Right atrium auricular region (tissue), 2 donors: ENCODE measurements at places on chromosomes 5 and 9.

DNA sequence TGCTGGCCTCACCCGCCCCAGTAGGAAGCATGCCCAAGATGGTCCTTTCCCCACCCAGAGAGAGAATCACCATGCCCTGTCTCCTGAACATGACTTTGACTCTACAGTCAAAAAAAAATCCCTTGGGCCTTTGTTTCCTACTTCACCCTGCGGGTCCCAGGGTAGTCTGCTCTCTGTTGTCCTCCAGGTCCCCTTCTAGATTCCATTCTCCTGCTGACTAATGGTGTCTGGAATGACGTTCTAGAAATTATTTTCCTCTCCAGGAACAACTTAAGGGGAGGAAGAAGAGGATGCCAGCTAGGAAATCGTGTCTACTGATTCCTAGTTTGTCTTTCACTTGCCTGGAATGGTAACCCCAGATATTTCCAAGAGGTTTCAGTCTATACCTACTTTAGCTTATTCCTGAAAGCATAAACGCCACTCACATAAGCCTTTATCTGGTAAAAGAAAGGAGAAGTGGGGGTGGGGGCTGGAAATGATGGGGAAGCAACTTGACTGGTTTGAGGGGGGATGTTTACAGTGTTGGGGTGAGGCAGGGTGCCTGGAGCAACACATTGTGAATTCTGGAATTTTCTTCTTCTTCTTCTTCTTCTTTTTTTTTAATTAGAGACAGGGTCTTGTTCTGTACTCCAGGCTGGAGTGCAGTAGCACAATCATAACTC is 93.9 kb downstream of the SNX18 start:
- no peak for DNase-seq

DNA sequence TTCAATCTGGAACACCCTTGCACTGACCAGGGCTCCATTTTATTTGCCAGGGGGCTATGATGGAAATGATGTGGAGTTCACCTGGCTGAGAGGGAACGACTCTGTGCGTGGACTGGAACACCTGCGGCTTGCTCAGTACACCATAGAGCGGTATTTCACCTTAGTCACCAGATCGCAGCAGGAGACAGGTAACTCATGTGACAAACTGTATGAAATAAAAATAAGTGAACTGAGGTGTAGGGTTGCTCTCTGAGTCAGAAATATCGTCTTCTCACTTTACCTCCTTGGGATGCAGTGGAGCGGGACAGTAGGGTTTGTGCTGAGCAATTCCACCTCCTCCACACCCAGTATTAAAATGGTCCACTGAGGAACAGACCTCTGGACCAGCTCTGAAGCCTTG is 22.1 kb downstream of the GABRP start:
- DNase-seq: no peak

GRCh38 chr5:84436866-84437265 is 52.2 kb upstream of the EDIL3 start:
- DNase-seq: no peak

- DNase-seq: no peak
Observed at GRCh38 chr9:109478051-109478563, 20.0 kb downstream of the PTPN3 start.

- DNase-seq: no peak
Observed at GRCh38 chr5:18216016-18216415, 581.8 kb downstream of the TAF11L14 start.

DNA sequence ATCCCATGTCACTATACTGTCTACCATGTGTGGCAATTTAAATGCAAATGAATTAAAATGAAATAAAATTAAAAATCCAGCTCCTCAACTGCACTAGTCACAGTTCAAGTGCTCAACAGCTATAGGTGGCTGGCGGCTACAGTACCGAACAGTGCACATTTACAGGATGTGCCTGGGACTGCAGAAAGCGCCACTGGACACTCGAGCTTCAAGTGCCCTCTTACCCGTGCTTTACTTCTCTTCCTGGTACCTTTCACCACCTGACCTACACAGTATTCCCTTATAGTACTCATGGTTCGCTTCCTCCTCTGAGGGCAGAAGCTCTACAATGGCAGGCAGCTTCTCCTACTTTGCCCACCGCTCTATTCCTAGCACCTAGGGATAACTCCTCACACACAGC is 166.6 kb downstream of the FANCC start:
- no peak for DNase-seq

DNA sequence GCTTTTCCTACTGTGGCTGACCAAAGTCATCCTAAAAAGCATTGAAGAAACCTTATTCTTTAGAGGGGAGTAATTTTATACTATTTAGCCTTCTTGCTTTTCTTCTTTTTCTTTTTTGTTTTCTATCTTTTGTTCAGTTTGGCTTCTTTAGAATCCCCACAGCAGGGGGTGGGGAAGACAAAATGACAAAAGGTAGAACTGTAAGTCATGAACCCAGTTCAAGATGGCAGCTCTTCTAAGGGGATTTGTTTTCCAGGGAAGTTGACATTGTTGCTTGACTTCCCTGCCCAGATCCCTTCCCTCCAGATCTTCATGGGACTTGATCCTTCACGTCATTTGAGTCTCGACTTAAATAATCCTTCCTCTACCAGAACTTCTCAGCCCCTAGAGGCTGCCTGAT is 692.4 kb upstream of the DMAC1 start:
- no peak for DNase-seq

DNA sequence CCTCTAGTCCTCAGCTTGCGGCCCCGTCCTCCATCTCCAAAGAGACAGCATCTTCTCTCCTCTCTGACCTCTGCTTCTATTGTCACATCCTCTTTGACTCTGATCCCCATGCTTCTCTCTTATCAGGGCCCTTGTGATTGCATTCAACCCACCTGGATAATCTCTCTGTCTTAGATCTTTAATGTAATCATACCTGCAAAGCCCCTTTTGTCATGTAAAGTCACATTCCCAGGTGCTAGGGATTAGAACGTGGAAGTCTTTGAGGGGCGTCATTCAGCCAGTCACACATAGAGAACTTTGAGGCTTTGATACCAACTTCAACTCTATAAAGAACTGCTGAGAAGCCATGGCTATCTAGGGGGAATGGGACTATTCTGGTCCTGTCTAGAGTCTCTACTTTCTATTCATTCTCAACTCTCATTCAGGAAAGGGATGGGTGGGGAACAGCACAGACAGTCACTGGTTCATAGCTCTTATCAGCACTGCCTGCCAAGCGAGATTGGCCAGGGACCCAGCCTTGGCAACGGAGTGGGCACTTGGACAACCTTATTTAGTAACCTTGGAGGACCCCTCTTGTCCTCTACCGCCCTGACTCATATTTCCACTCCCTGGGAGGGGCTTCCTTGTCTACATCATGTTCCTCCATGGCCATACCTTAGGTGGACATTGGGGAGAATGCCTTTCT is 29.0 kb downstream of the TAS2R1 start:
- DNase-seq: no peak

- no peak for DNase-seq
Observed at GRCh38 chr5:15286650-15287049, 213.3 kb upstream of the FBXL7 start.

GRCh38 chr5:159858871-159859270 is 57.4 kb upstream of the ADRA1B start:
- DNase-seq: no peak

DNA sequence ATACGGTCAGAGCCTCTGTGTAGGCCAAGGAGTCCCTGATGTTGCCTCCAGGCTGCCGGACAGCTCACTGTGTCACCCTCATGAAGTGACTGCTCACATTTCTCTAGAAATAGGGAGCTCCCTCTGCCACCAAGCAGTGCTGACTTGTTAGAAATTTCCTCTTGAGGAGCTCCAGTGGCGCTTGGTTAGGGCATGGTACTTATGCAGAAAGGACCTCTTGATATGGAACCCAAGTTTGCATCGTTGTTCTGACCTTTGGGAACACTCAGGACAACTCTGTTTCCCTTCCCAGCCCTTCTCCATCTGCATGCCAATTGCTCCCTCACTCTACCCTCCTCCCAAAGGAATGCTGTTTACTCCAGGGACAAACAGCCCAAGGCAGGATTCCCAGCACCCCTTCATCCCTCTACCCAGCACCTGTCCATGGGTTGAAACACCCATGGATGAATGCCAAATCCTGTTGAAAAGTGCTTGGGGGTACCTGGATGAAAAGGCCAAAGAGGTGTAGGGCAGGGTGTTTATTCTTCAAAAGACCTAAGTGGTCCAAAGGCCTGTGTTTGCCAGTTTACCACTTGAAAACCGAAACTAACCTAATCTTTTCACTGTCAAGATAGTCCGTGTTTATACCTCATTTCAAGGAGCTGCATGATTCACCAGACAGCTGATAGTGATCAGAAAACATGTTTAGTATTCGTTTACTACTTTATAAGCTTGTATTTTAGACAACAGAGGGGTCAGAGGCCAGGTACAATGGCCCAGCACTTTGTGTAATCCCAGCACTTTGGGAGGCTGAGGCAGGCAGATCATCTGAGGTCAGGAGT is 51.1 kb downstream of the KLF4 start:
- DNase-seq: no peak

GRCh38 chr9:73543727-73544126 is 392.1 kb downstream of the ANXA1 start:
- DNase-seq: no peak
